GM23248 (cell line): ENCODE measurements at places on chromosomes 13 and 19. TPM values are rescaled to one million over a fixed set of nuclear protein-coding genes. Genes with fewer than 3 reads are reported as not detected.

The SH2D3A gene
- not detected in 2 replicates for total RNA-seq

The ZNF790 gene
- 6.1 and 6.3 TPM in 2 replicates for total RNA-seq

The ADGRE3 gene
- total RNA-seq: not detected in 2 replicates

The TDRD12 gene
- 0.22 TPM in 1 of 2 replicates, not detected in the other for total RNA-seq

The ZNF256 gene
- total RNA-seq: 1.5 and 5.2 TPM in 2 replicates

The IL12RB1 gene
- not detected in 2 replicates for total RNA-seq

The ZNF723 gene
- total RNA-seq: not detected in 2 replicates

The FAM124A gene
- total RNA-seq: not detected in 2 replicates

The SULT2B1 gene
- not detected in 2 replicates for total RNA-seq

The RFX1 gene
- total RNA-seq: 1.9 and 2.5 TPM in 2 replicates

The CALR3 gene
- not detected in 2 replicates for total RNA-seq

DNA sequence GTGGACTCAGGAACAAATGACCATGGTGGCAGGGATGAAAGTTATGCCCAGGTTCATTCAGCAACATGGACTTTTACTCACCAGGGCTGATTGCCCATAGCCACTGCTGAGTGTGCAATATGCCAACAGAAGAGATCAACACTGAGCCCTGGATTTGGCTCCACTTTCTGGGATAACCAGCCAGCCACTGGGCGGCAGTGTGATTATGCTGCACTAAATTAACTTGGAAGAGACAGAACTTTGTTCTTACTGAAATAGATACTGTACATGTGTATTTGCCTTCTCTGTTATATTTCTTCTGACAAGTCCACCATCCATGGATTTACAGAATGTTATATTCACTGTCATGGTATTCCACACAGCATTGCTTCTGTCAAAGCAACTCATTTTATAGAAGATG, 257.4 kb downstream of the TDRD3 start:
- no peaks in the 10 kb centered on the region for H3K36me3 ChIP-seq
- no peaks in the 10 kb centered on the region for H3K4me1 ChIP-seq
- H3K27me3 ChIP-seq: no peaks in the 10 kb centered on the region
- peak; percentile 40 for DNase-seq
- H3K4me3 ChIP-seq: no peak overlapping the region
- no peak overlapping the region for H3K27ac ChIP-seq

DNA sequence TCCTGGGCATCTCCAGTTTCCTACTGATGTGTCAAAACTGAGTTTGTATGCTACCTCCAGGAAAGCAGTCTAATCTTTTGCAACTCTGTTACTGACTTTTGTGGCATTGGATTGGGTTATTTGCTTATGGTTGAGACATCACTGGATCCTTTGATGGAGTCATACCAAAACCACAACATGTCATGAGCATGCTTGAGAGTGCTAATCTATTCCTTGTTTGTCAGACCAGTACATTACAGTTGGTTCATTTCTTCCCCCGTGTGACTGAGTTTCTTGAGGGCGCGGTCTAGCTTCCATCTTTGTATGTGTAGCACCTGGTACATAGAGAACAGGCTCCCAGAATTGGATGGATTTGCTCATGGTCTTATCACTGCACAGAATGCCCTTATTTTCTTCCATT, 43.2 kb downstream of the SUGT1 start:
- peak; percentile 48 for DNase-seq
- H3K36me3 ChIP-seq: peaks cover 34% of the 10 kb centered on the region
- H3K4me3 ChIP-seq: no peak overlapping the region
- no peaks in the 10 kb centered on the region for H3K4me1 ChIP-seq
- H3K27me3 ChIP-seq: no peaks in the 10 kb centered on the region
- H3K27ac ChIP-seq: no peak overlapping the region

GRCh38 chr13:27208514-27208913, 36.9 kb upstream of the USP12 start:
- no peaks in the 10 kb centered on the region for H3K36me3 ChIP-seq
- no peak overlapping the region for H3K4me3 ChIP-seq
- DNase-seq: no peak
- H3K27ac ChIP-seq: no peak overlapping the region

- no peaks in the 10 kb centered on the region for H3K27me3 ChIP-seq
- peaks cover 53% of the 10 kb centered on the region for H3K4me1 ChIP-seq
- H3K36me3 ChIP-seq: peaks cover 12% of the 10 kb centered on the region
- peak; percentile 53 for DNase-seq
- 0 out of 2 replicates have a peak overlapping the region, but pooled peaks have one; percentile 0 for H3K4me3 ChIP-seq
These were observed 11.1 kb downstream of the LMO7 start for GRCh38 chr13:75647126-75647784.

GRCh38 chr13:51802631-51803418, 1.1 kb downstream of the DHRS12 start:
- peaks cover 17% of the 10 kb centered on the region for H3K4me1 ChIP-seq
- no peaks in the 10 kb centered on the region for H3K27me3 ChIP-seq
- DNase-seq: peak; percentile 26
- no peaks in the 10 kb centered on the region for H3K36me3 ChIP-seq

DNA sequence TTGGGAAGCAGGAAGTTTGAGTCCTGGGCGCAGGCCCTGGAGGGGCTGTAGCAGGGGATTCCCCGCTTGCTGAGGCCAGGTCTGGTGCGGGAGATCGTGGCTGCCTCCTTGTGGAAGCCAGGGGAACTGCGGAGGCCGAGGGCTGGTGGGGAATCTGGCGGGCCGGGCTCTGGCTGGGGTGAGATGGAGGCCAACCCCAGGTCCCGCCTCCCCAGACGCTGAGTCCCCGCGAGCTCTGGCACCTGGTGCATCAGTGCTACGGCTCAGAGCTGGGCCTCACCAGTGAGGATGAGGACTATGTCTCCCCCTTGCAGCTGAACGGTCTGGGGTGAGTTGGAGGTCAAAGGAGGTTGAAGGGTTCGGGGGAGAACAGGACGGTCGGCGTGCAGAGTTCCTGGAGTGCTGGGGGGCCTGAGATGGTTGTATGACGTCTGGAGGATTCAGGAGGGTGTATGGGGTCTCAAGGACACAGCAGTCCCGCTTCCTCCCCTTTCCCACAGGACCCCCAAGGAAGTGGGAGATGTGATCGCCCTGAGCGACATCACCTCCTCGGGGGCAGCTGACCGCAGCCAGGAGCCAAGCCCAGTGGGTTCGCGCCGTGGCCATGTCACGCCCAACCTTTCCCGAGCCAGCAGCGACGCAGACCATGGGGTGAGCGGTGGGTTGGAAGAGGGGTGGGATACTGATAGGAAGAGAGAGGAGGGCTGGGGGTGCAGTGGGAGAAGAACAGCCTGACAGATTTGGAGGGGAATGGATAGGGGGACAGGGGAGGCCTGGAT, 13.1 kb downstream of the GRAMD1A start:
- DNase-seq: peak; percentile 65
- no peak overlapping the region for H3K4me3 ChIP-seq
- no peak overlapping the region for H3K27ac ChIP-seq
- no peaks in the 10 kb centered on the region; the same call in 1 of the 2 replicates for H3K36me3 ChIP-seq
- H3K4me1 ChIP-seq: no peaks in the 10 kb centered on the region

GRCh38 chr13:29925457-29926097, 75.2 kb upstream of the UBL3 start:
- H3K4me3 ChIP-seq: no peak overlapping the region
- H3K4me1 ChIP-seq: peaks cover 44% of the 10 kb centered on the region
- peak overlapping the region; percentile 92 for H3K27ac ChIP-seq
- no peaks in the 10 kb centered on the region for H3K36me3 ChIP-seq
- H3K27me3 ChIP-seq: no peaks in the 10 kb centered on the region

GRCh38 chr13:73090116-73090822, 31.5 kb downstream of the KLF5 start:
- no peak overlapping the region for H3K4me3 ChIP-seq
- no peaks in the 10 kb centered on the region for H3K36me3 ChIP-seq
- H3K27ac ChIP-seq: no peak overlapping the region
- H3K4me1 ChIP-seq: 0 out of 2 replicates have a peak, but pooled peaks cover 3% of the 10 kb centered on the region
- DNase-seq: peak; percentile 77

GRCh38 chr13:25171517-25172302, at the start of gene AMER2:
Gene AMER2, minus strand, starts transcription at chr13:25172288. Its CDS starts 669 bp downstream, at chr13:25171619.
- no peaks in the 10 kb centered on the region for H3K36me3 ChIP-seq
- peaks cover 68% of the 10 kb centered on the region for H3K27me3 ChIP-seq
- DNase-seq: peak; percentile 49
- H3K4me3 ChIP-seq: peak within 1 kb of the TSS; percentile 46
- H3K27ac ChIP-seq: no peak within 1 kb of the TSS

GRCh38 chr13:21106089-21106488, 44.7 kb upstream of the LATS2 start:
- no peaks in the 10 kb centered on the region for H3K36me3 ChIP-seq
- DNase-seq: peak; percentile 75

- DNase-seq: no peak
- no peak overlapping the region for H3K4me3 ChIP-seq
- 0 out of 2 replicates have a peak overlapping the region, but pooled peaks have one; percentile 91 for H3K27ac ChIP-seq
- no peaks in the 10 kb centered on the region for H3K27me3 ChIP-seq
- H3K36me3 ChIP-seq: peaks cover 36% of the 10 kb centered on the region; the same call in 1 of the 2 replicates
- H3K4me1 ChIP-seq: peaks cover 23% of the 10 kb centered on the region
These were observed 2.3 kb downstream of the RAD23A start for GRCh38 chr19:12947702-12948611.
